NCI-H1930 (cell line): ENCODE measurements at places on chromosomes 3 and 15.

- no peak for DNase-seq
Measured at GRCh38 chr3:109806929-109807328, 469.6 kb upstream of the DPPA4 start.

DNA sequence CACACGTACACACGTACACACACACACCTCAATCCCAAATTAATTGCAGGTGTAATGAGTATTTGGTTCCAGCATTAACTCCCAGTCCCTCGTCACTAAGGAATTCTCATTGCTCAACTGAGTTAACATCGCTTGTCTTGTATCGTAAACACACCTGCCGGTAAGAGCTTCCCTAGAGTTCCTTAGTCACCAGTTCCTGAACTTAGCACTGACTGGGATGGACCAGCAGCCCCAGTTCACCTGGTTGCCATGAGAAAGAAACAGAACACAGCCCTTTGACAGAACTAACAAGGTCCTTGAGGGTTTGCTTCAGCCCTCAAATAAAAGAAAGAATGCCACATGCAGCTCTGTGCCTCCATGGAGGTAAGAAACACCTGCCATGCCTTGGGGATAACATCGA, 66.3 kb upstream of the SLCO3A1 start:
- no peak for DNase-seq

DNA sequence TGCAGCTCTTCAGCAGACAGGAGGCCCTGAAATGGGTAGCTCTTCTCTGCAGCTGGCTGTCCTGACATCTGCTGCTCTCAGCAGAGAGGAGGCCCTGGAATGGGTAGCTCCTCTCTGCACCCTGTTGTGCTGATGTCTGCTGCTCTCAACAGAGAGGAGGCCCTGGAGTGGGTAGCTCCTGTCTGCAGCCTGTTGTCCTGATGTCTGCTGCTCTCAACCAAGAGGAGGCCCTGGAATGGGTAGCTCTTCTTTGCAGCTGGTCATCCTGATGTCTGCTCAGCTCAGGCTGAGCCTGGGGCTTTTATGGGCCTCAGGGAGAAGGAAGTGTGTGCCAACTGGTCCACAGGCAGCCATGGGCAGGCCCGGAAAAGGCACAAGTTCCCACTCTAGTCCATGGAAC, 66.6 kb downstream of the PIK3CB start:
- no peak for DNase-seq

- no peak for DNase-seq
Measured at GRCh38 chr3:9168241-9168741, 81.2 kb downstream of the SRGAP3 start.

- DNase-seq: no peak
Measured at GRCh38 chr3:4776980-4777581, 202.2 kb upstream of the BHLHE40 start.

DNA sequence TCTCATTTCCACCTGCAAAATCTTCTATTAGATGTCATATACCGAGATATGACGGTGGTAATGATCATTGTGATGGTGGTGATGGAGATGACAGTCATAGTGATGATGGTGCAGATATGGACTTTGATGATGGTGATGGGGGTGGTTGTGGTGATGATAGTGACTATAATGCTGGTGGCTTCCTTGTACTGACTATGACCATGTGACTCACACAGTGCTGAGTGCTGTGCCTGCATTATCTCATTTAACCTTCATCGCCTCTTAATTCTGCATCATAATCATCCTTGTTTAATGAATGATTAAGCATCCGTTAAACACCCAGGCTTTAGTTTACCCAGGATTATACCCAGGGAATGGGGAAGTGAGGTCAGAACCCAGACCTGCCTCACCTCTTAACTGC, 331.7 kb downstream of the FEZF2 start:
- no peak for DNase-seq

DNA sequence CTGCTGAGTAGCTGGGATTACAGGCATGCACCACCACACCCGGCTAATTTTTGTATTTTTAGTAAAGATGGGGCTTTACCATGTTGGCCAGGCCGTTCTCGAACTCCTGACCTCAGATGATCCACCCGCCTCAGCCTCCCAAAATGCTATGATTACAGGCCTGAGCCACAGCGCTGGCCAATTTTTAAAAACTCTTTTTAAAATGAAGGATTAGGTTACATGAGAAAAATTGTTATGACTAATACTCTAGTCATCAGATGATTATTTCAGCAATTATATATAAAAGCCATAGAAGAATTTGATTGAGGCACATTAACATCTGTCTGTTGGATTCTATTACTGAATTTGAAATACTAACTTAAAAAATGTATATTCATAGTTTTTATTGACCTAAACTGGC, 134.1 kb upstream of the MNS1 start:
- no peak for DNase-seq

GRCh38 chr15:100908466-100908865, 10.7 kb upstream of the LRRK1 start:
- no peak for DNase-seq
